ENCODE measurements at places on chromosomes 5 and 9.

DNA sequence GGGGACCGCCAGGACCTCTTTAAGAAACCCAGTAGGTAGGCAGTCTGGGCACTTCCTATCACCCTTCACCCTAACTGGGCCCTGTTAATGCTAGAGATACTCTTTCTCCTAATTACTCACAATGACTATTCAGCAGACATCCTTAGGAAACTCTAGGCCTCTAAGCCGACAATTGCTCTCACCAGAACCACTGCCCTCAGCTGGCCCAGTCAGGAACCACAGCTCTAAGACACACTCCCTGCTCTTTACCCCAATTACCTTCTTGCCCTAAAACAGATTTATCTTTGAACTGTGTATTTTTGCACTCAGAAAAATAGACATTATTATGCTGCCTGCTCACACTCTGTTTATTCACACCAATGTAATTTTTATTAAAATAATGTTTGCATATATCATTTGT, 432.6 kb upstream of the SLC30A5 start:
- no peak for DNase-seq

- DNase-seq, result no peak
Measured at GRCh38 chr5:171954721-171955120, 51.7 kb downstream of the FBXW11 start.

DNA sequence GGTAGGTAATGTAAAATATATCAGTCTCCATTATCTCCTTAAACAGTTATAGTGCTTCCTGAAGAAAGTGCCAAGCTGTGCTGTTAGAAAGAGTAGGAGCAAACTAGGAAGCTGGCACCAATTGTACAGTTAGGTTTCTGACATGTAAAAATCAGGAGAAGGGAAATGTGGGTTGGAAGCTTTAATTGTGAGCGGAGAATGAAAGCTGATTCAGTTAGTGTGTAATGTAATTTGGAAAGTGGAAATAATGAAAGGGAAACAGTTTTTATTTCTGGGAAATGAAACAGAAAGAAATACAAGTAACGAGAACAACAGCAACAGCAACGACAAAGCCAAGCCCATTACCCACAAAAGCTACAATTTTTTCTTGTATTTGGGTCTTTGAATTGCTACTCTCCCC, 48.8 kb upstream of the JAK2 start:
- DNase-seq, result no peak

DNA sequence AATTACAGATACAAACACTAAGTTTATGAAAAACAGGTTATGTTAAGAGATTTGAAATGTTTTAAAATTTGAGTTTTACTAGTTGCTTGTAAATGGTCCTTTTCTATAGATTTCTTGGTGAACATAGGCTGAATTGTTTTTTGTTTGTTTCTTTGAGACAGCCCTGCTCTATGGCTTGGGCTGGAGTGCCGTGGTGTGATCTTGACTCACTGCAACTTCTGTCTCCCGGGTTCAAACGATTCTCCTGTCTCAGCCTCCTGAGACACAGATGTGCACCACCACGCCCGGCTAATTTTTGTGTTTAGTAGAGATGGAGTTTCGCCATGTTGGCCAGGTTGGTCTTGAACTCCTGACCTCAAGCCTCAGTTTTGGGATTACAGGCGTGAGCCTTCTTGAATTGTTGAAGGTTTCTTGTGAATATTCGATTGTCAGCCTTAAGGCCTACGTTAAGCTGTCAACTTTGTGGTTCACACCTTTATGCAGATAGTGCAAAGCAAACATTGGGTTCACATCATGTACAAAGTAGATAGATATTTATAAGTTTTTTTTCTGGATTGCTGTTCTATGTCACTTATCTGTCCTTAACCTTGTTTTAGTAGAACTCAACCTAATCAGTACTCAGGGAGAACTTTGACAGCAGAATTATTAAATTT, 26.2 kb downstream of the UHRF2 start:
- no peak for DNase-seq

DNA sequence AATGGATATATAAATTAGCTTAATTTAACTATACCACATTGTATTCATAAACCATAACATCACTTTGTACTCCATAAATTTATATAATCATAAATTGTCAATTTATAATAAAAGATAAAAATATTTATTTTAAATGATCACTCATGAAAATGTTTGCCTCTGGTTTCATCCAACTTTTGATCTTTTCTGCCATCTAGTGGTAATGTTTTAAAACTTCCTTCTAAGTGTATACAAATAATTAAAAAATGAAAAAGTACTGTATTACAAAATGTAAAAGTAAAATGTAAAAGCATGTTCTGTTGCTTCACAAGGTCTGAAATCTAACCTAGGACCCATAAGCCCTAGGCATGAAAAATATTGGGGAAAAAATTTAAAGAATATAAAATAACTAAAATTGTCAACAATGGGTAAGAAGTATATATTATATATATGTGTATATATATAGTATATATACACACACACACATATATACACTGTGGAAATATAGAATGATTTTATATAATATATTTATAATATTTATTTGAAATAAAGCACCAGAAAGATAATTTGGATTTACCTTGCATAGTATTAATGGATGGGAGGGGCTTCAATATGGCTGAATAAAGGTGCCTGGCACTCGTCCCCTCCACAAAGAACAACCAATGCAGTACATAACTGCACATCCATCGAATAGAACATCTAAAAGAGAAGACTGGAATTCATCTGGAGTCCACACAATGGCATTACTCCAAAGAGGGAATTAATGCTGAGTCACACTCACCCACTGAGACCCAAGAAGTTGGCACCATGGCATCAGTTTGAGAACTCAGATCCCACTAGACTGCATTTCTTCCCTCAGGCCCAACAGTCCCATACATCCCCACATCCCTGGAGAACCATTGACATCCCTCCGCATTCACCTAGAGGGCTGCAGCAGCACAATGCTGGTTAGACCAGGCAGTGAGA, 32.5 kb downstream of the ANXA1 start:
- no peak for DNase-seq

GRCh38 chr5:114634967-114635901, 273.4 kb downstream of the KCNN2 start:
- no peak for DNase-seq

- no peak for DNase-seq
Measured at GRCh38 chr5:52469835-52470234, 317.9 kb upstream of the ITGA1 start.

- DNase-seq, result no peak
Measured at GRCh38 chr5:163993126-163993525, 487.7 kb downstream of the MAT2B start.

GRCh38 chr5:4802044-4802443, 338.1 kb upstream of the ADAMTS16 start:
- no peak for DNase-seq

DNA sequence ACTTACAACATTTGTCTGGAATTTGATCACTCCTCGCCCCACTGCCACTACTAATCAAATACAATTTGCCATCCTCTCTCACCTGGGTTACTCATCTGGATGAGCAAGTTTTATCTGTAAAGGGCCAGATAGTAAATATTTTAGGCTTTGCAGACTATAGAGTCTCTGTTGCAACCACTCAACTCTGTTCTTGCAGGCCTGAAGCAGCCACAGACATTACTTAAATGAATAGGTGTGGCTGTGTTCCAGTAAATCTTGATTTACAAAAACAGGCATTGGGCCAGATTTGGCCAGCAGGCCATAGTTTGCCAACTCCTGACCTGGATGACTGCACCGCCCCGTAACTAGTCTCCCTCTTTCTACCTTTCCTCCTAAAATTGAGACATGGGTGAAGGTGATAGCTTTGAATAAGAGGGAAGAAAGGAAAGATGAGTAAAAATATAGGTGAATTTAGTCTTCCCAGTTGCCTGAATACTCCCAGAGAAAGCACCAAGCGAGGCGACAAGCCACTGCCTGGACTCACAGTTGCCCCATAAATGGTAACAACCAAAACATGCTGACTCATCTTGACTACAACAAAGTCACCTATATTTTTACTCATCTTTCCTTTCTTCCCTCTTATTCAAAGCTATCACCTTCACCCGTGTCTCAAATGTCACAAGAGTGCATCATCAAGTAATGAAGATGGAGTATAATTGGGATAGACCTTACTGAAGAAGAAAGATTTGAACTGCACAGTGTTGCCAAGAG, 32.5 kb upstream of the SCAMP1 start:
- no peak for DNase-seq

DNA sequence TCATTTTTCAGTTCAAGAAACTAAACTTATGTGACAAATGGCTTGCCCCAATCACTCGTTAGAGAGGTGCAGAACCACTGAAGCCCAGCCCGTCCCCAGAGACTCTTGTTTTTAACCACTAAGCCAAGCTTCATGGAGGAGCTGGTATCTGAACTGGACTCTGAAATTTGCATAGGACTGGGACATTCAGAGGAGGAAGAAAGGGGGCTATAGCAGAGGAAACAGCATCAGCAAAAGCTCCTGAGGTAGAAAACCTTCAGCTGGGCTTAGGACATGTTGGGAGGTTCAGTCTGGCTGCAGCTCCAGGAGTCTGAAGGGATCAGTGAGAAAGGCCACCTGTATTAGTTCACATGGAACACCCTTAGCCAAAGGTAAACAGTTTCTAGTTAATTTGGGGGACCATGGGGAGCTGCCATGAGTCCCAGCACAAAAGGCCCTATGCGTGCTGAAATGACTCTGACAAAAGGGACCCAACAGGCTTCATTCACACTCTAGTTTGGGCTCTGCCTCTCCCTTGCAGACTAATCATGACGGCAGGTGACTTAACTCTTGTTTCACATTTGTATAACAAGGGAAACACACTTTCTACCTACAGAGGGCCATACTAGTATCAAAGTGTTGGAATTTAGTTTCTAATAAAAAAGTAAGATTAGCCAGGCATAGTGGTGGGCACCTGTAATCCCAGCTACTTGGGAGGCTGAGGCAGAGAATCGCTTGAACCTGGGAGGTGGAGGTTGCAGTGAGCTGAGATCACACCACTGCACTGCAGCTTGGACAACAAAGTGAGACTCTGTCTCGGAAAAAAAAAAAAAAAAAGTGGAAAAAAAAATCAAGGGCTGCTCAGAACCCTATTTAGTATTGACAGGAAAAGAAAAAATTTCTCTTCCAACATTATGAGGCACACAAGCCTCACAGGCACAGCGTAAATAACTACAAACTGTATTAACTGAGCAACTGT, 10.2 kb downstream of the FBXO10 start:
- DNase-seq, result no peak

DNA sequence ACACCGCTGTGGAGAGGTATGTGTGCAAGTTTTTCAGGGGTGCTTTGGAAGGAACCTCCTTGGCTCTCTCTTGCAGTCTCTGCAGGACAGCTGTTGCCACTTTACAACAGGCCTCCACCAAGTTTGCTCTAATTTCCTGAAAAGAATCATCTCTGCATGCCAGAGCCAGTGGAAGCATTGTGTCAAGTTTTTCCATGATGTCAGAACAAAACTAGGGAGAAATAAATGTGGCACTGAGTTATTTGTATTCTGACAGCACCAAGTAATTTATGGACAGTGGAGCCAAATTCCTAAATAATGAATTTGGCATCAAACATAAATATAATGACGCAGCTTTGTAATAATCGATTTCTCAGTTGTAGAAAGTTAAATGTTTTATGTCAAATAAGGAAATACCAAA, 146.9 kb downstream of the KIAA0825 start:
- no peak for DNase-seq

- no peak for DNase-seq
Measured at GRCh38 chr5:33834334-33834733, 57.5 kb downstream of the ADAMTS12 start.

DNA sequence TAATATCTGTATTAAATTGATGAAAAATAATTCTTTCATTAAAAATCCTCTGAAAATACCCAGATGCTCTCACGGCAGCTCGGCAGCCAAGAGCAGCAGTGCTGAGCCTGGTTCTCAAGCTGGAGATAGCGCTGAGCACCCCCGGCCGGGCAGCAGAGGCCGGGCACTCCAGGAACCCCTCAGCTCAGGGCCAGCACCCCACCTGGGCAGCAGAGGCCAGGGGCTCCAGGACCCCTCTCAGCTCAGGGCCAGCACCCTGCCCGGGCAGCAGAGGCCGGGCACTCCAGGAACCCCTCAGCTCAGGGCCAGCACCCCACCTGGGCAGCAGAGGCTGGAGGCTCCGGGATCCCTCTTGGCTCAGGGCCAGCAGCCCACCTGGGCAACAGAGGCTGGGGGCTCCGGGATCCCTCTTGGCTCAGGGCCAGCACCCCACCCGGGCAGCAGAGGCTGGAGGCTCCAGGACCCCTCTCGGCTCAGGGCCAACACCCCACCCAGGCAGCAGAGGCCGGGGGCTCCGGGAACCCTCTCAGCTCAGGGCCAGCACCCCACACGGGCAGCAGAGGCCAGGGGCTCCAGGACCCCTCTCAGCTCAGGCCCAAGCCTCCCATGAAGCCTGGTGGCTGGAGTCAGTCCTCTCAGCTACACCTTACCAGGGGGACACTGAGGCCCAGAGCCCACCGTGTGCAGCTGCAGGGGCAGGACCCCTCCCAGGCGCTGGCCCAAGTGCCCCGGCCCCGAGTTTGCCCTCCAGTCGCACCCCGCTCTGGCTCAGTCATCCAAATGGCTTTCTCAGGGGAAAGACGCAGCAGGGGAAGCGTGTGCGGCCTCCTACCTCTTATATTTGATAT, 21.7 kb downstream of the CLPTM1L start:
- no peak for DNase-seq

DNA sequence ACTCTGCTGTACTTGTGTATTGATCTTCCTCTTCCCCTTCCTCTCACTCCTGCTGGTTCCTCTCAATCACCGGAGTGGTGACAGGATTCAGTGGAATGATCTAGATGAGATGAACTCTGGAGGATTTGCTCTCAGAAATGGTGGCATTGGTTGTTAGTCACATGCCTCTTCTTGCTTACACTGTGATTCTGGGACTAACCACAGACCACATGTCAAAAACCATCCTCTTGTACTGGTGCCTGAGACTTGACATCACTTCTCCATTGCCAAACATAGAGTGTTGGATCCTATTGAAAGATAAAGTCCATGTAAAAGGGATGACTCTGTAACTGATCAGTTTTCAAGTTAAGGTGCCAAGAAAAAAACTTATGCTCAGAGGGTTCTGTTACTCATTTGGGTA, 506.5 kb downstream of the DMAC1 start:
- no peak for DNase-seq

GRCh38 chr5:6595405-6595804, 37.4 kb downstream of the NSUN2 start:
- DNase-seq, result no peak

DNA sequence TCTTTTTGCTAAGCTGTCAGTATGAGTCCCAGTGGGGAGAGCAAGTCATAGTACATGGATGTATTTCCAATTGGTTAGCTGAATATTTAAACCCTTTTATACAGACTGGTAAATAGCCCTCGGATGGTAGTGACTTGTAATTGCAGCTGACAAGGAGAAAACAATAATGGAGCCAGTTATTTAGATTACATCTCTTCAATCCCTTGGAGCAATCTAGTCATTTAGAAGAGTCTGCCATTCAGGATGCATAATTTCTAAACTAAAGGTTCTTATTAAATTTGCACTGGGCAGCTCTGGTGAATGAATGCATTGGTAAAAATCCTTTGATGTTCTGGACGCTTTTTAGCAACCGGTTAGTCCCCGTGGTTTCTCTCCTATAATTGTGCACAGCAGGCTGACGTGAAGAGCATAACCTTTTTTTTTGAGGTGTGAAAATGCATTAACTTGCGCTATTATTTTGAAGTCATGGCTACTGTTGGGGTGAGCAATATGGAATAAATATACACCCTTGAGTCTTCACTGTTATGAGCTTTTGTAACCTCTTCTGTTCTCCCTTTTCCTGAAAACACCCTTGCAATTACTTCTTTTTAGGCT, 158.6 kb upstream of the CD180 start:
- no peak for DNase-seq
